ENCODE measurements at places on chromosomes 2 and 18.
A peak's percentile ranks its signal among the peaks of the same experiment; 100 is the strongest.

DNA sequence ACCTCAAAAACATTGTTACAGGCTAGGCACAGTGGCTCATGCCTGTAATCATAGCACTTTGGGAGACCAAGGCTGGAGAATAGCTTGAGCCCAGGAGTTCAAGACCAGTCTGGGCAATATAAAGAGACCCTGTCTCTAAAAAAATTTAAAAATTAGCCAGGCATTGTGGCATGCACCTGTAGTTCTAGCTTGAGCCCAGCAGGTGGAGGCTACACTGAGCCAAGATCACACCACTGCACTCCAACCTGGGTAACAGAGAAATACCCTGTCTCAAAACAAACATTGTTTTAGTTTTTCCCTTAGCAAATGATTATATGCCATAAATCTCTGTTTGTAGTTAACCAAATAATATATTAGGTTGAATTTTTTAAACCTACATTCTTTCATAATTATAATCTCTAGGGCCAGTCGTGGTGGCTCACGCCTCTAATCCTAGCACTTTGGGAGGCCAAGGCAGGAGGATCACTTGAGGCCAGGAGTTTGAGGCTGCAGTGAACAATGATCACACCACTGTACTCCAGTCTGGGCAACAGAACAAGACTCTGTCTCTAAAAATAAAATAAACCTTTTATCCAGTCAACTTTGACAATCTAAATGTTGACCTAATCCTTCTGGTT is 13.3 kb upstream of the CYP20A1 start:
- peak; percentile 38 for DNase-seq

DNA sequence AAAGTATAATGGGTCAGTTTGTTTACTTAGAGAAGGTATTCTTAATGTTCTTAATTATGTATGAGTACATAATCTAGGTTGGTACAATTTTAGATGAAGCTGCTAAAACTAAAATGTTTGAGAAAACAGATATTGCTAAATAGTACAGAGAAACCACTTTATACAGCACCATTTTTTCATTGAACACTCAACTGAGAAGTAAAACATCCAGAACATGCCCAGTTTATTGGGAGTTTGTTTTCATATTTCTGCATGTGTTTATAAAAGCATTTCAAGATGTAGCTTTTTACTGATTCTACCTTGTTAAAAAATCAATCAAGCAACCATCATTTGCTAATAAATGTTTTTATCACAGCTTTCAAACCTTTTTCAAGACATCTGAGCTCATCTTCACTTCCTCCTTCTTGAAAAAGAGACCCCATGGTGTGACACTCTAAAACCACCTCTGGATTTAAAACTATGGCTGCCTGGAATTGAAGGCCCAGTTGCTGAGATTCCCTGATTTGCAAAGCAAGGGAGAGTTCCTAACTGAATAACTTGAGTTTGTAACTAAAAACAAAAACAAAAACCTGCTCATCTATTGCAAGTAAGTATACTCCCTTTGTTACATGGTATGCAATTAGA is 585.9 kb downstream of the ZEB2 start:
- no peak for DNase-seq

GRCh38 chr2:62467475-62468321 is 38.3 kb downstream of the TMEM17 start:
- no peak for DNase-seq

- DNase-seq = no peak
Measured at GRCh38 chr2:182506606-182507005, 79.8 kb upstream of the PDE1A start.

DNA sequence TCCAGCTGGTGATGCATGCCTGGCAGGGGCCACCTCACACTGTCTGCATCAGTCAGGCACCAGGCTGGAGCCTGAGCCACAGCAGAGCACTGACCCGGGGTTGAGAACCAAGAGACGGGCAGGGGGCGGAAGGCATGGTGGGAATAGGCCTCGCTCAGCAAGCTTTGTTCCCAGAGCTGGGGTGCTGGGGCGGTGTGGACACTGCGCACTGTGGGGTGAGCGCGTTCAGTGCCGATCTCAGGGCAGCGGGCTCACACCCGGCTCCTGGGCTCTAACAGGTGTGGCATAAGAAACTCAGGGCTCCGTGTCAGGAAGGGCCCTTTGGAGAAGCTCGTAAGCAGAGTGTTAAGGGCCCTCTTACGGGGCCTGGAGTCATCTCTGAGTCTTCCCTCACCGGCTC is 15.7 kb downstream of the SH3RF3 start:
- DNase-seq = no peak

DNA sequence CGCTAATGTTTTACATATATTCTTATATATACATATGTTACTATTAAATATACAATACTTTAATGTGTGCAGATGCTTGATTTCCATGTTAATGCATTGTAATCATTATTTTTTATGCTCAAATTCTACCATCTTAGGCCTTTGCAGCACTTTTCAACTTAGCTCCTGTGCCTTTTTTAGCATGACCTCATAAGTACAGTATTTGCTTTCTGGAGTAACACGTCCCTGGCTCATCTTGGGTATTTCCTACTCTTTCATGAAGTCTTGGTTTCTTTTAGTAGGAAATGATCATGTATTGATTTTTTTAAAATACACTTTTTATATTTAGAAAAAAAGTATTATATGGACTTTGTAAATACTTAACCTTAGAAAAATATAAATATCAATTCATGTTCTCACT is 36.5 kb downstream of the CAB39 start:
- no peak for DNase-seq

- no peak for DNase-seq
Measured at GRCh38 chr2:199907008-199907714, 3.9 kb upstream of the C2orf69 start.

- no peak for DNase-seq
Measured at GRCh38 chr2:239396881-239397681, 3.7 kb downstream of the HDAC4 start.

GRCh38 chr2:24399434-24400206 is 39.3 kb upstream of the ITSN2 start:
- no peak for DNase-seq

DNA sequence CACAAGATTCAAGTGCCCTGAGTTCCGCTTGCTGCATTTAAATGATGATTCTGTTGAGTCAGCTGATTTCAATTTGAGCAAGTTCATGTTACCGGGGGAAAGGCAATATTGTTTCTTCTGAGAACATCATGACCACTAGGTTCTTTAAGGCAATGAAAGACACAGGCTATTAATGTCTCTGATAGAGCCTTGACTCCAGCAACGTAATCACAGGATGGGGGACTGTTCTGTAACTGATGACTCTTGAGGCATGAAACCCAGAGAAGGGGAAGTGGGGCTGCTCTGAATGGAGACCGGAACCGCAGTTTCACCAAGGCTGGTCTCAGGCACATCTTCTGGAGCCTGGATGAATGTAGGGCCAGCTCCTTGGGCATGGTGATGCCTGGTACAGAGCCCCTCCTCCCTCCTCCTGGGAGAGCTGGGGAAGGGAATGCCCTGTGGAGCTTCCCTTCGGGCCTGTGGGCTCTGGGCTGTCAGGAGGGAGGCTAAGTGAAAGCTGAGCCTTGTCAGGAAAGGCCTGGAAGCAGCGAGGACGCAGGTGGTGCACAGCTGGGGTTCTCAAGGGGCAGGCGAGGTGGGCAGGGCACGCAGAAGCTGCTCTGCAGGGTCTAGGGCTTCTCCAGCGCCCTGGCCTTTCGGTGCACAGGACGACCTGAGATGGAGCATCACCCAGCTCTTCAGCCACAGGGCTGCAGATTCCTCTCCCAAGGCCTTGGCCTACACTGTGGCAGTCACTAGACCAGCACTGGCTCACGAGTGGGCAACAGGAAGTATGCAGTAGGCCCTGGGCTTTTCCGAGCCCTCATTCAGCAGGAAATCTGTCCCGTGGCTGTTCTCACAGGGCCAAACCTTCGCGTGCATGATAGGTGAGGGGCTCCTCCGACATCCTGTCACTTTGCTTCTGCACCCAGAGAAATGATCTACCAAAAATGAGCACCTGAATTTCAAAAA is 36.6 kb upstream of the PRLH start:
- DNase-seq = no peak
